ENCODE measurements at places on chromosomes 5 and 9. TPM values are rescaled to one million over a fixed set of nuclear protein-coding genes. Genes with fewer than 3 reads are reported as not detected.

DNA sequence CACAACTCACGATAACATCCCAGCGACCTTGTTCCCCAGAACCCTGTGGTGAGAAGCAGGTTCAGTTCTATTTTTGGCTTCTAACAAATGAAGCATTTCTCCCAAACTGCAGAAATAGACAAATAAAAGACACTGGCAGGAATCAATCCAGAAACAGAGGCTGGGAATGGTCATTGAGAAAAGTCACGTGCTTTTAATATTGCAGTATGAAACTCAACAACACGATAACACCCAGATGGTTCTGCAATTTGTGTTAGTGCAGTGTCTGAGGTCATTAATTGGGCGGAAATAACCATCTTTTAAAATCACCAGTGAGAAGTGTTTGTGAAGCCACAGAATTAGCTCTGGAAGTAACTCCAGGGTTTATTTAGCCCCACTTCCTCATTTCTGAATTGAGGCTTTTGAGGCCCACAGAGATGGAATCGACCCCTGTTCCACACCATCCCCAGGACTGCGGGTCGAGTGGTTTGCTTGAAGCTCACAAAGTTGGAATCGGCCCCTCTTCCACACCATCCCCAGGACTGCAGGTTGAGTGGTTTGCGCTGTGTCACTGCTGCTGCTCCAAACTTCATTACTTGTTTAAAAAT lies 164.7 kb upstream of the IRX4 start:
- no peak overlapping the region for H3K27ac ChIP-seq
- H3K4me3 ChIP-seq = no peak overlapping the region
- H3K27me3 ChIP-seq = peaks cover under 1% of the 10 kb centered on the region
- no peaks in the 10 kb centered on the region for H3K36me3 ChIP-seq
- no peak for DNase-seq

DNA sequence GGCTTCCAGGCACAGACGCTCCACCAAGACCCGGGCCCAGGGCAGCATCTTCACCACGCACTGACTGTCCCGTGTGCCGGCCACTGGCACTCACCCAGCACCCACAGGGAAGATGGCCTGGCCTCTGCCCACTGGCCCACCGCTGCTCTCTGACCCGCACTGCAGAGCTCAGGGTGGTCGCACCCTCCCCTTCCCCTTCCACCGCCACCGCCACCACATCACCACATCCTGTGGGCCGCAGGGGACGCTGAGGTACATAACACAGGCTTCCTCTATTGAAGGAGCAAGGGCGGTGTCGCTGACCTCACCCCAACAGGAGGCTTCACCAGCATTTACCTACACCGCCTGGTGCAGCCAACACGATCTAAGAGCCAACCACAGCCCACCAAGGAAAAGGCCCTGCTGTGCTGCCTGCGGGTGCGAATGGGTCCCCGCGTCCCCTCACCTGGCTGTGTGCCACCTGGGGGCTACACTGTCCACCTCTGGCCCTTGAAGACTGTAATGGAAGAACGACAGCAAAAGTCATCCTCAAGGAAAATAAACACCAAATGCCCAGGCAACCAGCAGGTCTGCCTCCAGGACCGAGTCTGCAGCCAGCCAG lies 101.8 kb downstream of the CAMSAP1 start:
- no peak overlapping the region for H3K4me3 ChIP-seq
- peaks cover 2% of the 10 kb centered on the region for H3K36me3 ChIP-seq
- no peak for DNase-seq
- no peaks in the 10 kb centered on the region for H3K4me1 ChIP-seq
- H3K27ac ChIP-seq = no peak overlapping the region

- H3K27ac ChIP-seq = no peak overlapping the region
- peaks cover 16% of the 10 kb centered on the region for H3K4me1 ChIP-seq
- no peak for DNase-seq
- no peaks in the 10 kb centered on the region for H3K27me3 ChIP-seq
- no peaks in the 10 kb centered on the region for H3K36me3 ChIP-seq
These were observed 23.9 kb downstream of the SLC36A1 start for GRCh38 chr5:151471276-151471675.

The SLC4A9 gene
- not detected for total RNA-seq

The CPLANE1 gene
- total RNA-seq = 39.2 TPM

Measured in body of pancreas (tissue), 4 donors.